ENCODE measurements at places on chromosomes 13 and 19.

DNA sequence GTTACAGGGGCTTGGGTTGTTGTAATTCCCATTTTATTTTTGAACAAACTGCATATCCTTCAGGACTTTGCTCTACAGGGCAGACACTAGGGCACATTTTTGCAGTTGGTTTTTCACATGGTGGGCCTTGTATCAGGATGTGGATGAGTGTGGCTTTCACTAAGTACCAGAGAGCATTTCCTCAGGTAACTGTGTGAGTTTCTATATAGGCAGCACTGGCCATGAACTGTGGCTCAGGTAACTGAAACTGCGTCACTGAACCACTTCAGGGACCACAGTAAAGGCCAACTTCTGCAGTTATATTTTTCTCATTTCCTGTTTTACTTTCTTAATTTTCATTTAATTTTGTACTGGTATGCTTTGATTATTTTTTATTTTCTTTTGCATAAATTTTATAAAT is 166.5 kb downstream of the ZNF486 start:
- DNase-seq = no peak

GRCh38 chr19:7500811-7501450 is 12.1 kb upstream of the PEX11G start:
- DNase-seq = no peak

DNA sequence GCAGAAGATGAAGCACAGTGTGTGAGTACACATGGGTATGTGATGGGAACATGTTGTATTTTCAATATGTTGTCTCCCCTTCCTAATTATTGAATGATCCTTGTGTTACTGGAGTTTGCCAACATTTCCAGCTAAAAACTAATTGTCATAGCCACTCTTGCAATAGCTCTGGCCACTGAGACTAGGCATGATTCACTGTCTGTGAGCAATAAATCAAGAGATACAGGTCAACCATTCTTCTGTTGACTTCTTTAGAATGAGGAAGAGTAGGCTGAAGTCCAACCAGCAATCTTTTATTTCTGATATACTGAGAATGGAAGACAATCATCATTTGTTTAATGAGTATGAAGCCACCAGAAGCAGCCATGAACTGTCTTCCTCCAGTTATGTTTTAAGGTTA is 413.9 kb downstream of the SLITRK5 start:
- no peak for DNase-seq

DNA sequence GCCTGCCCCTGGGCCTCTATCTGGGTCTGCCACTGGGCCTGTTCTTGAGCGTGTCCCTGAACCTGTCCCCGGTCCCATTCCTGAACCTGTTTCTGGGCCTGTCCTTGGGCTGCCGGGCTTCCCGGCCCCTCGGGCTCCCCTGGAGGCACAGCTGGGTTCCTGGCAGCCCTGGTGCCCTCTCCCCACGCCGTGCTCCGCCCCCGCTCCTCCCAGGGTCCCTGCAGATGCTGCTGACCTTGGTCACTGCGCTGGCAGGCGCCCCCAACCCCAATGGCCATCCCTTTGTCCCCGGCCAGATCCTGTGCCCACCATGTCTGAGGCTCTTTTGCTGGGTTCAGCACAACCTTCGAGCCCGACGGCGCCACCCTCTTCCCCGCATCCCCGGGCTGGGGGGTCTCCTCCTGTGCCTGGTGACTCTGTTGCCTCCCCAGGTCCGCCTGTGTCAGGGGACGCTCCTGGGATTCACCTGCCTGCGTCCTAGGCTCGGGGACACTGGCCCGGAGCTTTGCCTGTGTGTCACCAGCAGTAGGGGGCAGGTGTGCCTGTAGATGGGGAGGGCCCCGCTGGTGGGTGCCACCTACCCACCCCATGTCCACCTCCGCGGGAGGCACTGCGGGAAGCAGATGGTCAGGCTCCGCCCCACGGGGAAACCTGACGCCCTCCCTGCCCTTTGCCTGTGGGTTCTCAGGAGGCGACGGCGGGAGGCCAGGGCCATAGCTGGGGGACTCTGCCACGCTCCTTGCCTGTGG is 41.0 kb upstream of the GRTP1 start:
- DNase-seq = no peak

DNA sequence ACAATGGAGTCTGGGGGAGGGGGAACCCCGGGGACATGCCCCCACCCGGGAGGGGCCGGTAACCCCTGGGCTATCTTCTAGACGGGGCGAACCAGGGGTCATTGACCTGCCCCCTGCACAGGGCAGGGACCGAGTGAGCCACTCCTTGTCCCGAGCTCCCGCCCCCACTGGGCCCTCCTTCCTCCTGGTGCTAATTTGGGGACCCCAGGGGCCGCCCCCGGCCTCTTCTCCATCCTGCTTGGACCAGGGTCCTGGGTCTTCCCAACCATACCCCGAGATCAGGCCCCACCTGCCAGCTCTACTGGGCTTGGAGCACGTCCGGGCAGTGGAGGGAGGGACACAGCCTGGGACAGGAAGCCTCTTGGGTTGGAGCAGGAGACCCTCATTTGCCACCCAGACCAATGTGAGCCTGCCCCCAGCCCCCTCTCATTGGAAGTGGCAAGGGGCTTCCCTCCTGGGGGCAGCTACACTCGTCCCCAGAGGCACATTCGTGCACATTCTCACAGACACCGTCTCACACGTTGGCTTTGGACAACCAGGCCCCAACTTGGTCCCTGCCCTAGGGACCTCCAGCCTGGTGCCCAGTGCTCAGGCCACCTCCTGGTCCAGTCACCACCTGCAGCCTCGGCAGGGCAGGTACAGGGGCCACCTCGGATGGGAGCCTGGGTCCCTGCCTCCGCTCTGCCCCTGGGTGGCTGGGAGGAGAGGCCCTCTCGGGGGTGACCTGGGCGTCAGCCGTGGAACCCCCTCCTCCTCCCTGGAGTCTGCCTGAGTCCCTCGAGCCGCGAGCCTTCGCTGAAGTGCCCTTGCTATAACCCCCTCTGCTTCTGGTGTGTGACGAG is 3.3 kb upstream of the MISP start:
- no peak for DNase-seq

GRCh38 chr19:51560339-51560738 is 10.7 kb upstream of the ZNF175 start:
- DNase-seq = no peak

DNA sequence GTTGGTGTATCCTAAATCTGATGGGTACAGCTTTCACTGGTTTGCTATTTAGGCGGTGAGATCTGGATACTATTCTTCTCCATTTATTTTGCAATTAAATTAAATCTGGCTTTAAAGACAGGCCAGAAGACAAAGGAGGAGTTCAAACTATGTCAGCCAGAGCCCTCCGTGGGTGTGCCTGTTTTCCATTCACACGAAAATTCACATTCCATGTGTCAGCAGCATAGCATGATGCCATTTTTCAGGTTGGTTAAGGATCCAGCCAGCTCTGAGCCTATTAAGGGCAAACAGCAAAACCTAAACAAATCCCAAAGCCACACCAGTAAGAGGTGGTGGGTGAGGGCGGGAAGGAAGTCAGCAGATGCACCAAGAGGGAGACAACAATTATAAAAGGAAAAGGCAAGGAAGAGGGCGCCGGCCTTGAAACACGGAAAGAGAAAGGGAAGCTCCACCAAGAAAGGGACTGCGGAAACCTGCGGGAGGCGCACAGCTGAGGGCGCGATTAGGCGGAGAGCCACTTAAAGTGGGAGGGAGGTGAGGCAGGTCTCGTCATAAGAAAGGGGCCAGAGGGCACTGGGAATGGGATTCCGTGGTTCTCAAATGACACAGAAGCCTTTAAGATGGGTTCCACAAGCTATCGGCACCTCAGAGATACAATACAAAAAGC is 43.0 kb downstream of the CARS2 start:
- no peak for DNase-seq

DNA sequence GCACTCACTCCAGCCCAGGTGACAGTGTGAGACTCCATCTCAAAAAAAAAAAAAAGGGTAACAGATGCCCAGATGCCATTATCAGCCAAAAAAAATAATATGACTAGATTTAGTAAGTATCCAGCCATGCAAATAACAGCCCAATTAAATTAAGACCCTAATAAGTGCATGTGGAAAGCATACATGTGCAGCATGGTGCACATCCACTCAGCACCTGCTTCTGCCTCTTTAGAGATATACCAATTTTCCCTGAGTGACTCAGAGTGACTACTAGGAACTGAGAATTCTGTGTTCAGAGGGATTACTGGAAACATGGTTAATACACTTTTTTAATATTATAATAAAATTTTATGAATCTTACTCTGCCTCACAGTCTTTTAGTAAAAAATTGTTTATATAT is 29.8 kb upstream of the ZNF675 start:
- no peak for DNase-seq

DNA sequence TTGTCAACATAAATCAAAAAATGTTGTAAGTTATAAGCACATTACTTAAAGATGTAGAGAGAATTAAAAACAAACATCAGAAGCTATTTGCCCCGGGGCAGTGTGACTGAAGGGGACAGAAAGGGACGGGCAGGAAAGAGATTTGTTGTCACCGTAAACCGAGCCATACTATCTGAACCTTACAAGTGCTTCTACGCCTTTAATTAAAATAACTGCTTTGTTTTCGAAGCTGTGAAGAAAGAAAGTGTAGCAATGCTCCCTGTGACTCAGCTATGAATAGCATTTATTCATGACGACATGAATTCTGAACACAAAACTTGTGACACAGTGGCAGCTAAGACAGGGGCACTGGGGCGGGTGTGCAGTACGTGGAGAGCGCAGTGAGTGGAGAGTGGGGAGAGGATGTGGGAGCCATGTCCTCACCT is 30.0 kb downstream of the ZNF787 start:
- DNase-seq = no peak

- DNase-seq = peak; percentile 85
Measured at GRCh38 chr19:41575998-41576397, at the start of gene CEACAM21. Gene CEACAM21, plus strand, starts transcription at chr19:41576166. Its CDS starts 109 bp downstream, at chr19:41576275.

GRCh38 chr13:74114641-74115040 is 19.6 kb downstream of the KLF12 start:
- no peak for DNase-seq

DNA sequence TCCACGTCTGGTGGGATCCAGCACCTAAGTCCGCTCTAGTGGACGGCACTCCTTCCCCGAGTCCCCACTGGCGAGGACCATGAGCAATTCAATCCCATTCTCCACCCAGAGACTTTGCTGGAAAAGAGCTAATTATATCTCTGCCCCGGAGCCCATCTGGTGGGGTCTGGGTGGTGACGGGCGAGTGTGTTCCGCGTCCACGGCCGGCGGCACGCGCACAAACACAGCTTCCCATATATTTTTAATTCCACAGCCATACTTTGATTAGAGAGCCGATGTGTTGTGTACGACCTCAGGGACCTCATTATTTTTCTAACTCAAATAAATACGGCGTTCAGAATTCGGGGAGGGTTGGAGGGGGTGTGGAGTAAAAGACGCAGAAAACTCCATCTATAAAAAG is 64.1 kb upstream of the ADGRE5 start:
- DNase-seq = no peak

DNA sequence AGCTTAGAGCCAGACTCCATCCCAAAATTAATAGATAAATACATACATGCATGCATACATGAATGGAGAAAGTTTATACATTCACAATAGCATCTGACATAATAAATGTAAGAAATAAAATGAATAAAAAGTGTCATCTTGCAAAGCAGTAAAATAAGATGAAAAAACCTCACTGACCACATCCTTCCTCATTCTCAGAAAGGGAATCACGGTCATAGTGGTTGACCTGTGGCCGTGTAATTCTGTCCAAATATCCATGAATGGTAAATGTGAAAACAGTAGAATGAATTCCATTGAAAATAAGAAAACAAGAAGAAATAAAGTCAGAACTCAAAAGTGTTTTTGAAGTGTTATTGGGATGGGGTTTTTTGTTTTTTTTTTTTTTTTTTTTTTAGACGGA is 9.8 kb upstream of the CDC42EP5 start:
- DNase-seq = no peak

- no peak for DNase-seq
Measured at GRCh38 chr13:21619633-21620220, 15.8 kb upstream of the MICU2 start.

DNA sequence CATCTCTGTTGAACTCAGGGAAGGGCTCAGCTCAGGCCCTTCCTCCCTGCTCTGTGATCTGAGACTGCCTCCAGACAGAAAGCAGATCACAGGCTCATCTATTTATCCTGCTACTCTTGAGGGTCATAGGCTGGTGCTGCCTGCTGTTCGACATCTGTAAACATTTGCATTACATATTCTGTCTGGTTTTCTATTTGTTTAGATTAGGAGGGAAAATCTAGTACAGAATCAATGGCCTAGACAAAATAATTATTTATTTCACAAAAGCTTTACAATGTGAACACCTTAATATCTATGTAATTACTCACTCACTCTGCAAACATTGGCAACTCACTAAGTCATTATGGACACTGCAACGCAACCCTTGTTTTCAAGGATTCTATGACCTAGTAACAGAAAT is 43.0 kb downstream of the CEP89 start:
- DNase-seq = no peak

- no peak for DNase-seq
Measured at GRCh38 chr13:109700176-109700575, 86.2 kb downstream of the IRS2 start.

DNA sequence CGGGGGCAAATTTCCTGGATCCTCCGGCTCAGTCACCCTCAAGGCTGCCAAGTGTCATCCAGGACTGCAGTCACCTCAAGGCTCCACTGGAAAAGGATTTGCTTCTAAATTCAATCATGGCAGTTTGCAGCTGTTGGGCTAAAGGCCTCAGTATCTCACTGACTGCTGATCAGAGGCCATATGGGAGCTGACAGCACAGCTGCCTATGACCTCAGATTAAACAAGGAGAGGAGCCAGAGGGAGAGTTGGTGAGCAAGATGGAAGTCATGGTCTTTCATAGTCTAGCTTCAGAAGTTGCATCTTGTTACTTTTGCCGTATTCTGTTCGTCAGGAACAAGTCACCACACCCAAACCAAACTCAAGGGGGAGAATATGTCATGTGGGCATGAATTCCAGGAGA is 849.7 kb downstream of the UQCRFS1 start:
- no peak for DNase-seq

DNA sequence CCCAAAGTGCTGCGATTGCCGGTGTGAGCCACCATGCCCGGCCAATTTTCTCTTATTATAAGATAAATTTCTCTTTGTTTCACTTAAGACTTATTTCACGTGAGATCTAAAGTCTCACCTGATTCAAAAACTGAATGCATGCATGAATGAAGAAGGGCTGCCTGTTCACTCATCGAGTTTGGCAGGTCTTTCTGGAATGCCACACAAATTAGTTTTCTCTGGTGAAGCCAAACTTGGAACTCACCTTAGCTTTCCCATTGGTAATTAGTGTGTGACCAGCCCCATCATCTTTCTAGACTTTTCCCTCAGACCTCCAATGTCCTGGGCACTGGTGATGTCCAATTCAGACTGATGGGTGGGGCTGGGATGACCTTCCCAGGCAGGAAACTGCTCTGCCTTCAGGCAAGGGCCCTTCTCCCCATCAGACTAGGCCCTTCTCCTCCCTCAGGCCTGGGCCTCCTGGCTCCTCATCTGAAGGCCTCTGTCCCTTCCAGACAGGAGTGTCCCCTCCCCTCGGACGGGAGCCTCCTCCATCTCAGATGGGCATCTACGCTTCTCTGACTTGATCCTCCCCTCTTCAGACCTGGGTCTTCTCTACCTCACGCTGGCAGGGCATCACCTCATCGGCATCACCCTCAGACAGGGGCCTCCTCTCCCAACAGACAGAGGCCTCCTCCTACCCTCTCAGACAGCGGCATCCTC is 14.4 kb downstream of the C3 start:
- no peak for DNase-seq

Data from T-helper 1 cell (primary cell).